ENCODE measurements at places on chromosomes 1 and 21.

- no peak for DNase-seq
Observed at GRCh38 chr1:59845091-59845490, 30.3 kb downstream of the HOOK1 start.

DNA sequence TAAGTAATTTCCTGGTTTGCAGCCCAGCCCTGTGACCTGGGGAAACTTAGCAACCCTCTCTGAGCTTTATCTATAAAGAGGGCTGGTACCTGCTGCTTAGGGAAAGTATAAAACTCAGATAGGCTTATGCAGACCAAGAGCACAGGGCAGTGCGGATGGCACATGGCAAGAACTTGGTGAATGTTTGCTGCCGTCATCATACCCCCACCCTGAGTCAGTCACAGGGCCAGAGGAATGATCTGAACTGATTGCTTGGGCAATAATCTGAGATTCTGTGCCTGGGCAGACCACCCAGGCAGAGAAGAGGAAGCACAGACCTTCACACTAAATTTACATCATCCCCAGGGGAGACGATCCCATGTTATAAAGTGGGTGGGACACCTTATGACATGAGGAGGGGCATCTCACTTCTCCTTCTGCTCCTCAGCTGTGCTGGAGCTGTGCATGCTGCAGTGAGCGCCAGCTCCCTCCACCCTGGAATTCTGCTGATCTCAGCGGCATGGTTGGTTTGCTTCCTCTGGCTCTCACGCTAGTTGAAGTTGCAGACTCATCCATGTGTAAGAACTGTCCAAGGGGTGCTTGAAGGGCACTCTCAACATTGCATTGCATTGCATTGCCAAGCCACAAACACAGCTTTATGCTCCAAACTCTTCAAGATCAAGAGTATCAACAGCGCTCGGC lies 197.1 kb downstream of the AJAP1 start:
- no peak for DNase-seq

DNA sequence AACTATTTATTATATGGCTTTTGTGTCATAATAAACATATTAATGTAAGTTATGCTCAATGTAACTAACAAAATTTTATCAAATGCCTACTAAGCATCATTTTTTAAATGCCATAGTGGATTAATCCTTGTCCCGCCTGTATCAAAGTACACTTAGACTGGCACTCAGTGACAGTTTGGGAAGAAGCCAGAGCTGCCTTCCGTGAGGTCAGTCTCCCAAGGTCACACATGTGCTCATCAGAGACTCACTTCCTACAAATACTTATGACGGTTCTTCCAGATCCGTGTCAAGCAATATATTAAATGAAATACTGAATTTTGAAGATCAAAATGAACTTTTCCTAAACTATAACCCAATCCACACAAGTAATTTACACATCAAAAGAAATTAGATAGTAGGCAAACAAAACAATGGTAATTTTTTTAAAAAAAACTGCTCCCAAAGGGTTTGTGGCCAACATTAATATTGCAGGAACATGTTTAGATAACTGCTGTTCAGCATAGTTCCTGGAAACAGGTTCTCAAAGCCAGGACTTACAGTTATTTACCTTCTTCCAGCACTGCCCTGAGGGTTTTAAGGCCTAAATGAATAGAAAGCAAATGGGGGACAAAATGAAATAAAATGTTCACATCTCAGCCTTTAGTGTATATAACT lies 27.2 kb downstream of the WLS start:
- DNase-seq: no peak

- DNase-seq: no peak
Observed at GRCh38 chr1:232769733-232770132, 35.5 kb upstream of the MAP10 start.

DNA sequence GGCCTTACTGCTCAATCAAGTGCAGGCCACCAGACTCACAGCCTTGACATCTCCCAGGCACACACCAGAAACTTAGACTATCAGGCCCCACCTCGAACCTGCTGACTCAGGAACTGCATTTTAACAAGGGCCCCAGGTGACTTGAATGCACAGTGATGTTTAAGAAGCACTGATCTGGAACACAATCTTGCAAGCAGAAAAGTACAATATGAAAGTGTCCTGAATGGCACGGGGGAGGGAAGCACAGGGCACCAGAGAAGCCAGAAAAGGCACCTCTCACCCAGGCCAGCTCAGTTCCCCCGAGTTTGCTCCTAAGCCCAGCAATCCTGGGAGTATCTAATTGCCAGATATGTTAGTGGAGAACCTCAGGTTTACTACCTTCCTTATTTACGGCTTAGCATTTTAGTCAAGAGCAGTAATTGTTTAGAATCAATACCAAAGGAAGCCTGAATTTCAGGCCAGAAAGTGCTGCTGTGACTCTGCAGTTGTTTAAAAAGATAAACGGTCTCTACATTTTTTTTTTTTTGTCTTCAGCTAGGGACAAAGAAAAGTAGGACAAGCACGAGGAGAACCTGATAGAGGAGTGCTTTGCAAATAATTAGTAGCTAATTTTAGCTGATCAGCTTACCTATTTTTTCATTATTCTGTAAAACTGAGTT lies 50.9 kb upstream of the CDC42BPA start:
- no peak for DNase-seq

DNA sequence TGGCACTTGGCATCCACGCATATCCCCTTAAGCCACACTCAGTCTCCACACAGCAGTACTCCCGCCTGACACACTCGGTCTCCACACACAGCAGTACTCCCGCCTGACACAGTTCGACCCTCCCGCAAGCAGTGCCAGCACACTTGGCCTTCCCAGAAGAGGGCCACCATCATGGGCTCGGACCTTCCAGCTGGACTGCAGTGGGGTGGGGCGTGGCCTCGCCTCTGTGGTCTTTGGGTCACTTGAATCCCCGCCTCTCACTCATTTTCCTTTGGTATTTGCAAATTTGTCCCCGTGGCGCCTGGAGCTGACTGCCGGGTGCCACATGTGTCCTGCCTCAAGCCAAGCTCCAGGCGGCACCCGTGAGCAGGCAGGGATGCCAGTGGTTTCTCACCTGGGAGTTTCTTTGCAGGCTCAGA lies 63.7 kb downstream of the FAAP20 start:
- DNase-seq: no peak

GRCh38 chr1:31335007-31335406 lies 37.9 kb downstream of the FABP3 start:
- no peak for DNase-seq

- no peak for DNase-seq
Observed at GRCh38 chr21:41744028-41744930, 22.6 kb downstream of the RIPK4 start.

GRCh38 chr1:13700521-13701270 lies 708 bp downstream of the PRDM2 start:
- DNase-seq: no peak

DNA sequence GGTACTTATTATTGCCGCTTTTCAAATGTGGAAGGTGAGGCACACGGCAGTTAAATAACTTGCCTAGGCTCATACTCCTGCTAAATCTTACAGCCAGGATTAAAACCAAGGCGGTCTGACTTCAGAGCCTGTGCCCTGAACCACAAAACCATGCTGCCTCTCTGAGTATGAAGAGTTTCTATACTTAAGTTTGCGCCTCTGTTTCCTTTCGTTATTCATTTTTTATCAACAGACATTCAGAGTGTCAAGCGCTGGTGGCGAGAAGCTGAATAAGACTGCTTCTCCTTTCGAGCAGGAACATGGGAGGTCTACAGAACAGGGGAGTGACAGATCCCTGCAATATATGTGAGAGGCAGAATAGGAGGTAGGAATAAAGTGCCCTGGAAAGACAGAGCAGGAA lies 96.0 kb upstream of the DUSP10 start:
- no peak for DNase-seq

GRCh38 chr1:213666113-213666512 lies 321.7 kb upstream of the PROX1 start:
- no peak for DNase-seq

- DNase-seq: no peak
Observed at GRCh38 chr1:2534687-2535441, 4.8 kb upstream of the HES5 start.

DNA sequence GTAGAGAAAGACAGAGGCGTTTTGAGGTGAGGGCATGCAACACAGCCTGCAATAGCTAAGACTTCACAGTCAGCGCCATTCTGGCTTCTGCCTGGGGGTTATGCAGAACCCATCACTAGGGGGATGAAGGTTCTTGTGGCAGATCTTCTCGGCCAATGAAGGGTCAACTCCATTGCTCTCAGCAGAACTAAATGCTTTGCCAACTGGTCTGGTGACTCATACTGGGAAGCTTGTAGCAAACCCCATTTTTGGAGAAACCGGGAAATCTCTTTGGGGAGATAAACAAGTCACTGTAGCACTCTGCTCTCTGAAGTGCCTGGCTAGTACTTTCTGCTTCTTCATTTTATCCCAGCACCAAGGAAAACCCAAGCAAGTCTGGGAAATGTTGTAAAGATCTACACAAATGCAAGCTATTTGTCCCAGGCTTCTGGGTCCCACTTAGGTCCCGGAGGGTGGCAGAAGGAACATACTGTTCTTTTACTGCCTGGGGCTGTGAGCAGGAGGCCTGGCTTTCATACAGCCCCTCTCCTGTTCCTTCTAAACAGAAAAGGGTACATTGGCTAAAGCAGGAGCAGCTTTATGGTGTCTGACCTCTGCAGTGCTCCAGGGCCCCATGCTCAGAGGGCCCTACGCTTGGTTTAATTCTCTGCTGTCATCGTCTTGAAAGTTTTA lies 28.8 kb downstream of the SHISA4 start:
- no peak for DNase-seq

DNA sequence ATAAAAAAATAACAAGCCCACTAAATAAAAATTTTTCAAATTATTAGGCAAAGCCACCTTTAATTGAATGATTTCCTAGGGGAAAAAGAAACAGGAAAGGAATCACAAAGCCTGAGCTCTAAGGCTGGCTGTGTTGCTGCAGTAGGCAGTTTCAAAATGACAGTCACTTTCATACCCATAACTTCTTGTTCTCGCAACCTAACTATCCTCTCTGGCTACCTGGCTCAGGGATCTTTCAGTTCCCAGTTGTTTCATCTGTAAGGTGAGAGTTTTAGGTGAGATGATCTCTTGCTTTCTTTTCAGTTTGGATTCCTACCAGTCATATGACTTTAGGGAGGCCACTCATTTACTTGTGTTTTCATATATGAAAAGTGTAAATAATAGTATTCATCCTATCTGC lies 226.1 kb downstream of the ASTN1 start:
- DNase-seq: no peak

- no peak for DNase-seq
Observed at GRCh38 chr1:230295367-230295766, 130.8 kb downstream of the PGBD5 start.

- peak; percentile 6 for DNase-seq
Observed at GRCh38 chr1:99264201-99265021, at the start of gene PLPPR4. Gene PLPPR4 (plus strand): TSS chr1:99264492. CDS start chr1:99264594, 102 bp downstream.

GRCh38 chr1:12052008-12052573 lies 11.0 kb upstream of the TNFRSF8 start:
- no peak for DNase-seq

GRCh38 chr1:6172549-6172948 lies 7.6 kb downstream of the CHD5 start:
- no peak for DNase-seq

- no peak for DNase-seq
Observed at GRCh38 chr1:2891923-2892448, 90.5 kb upstream of the TTC34 start.

GRCh38 chr21:43909741-43910400 lies 44.8 kb downstream of the AGPAT3 start:
- DNase-seq: no peak

- DNase-seq: no peak
Observed at GRCh38 chr1:162177126-162177525, 107.6 kb downstream of the NOS1AP start.

DNA sequence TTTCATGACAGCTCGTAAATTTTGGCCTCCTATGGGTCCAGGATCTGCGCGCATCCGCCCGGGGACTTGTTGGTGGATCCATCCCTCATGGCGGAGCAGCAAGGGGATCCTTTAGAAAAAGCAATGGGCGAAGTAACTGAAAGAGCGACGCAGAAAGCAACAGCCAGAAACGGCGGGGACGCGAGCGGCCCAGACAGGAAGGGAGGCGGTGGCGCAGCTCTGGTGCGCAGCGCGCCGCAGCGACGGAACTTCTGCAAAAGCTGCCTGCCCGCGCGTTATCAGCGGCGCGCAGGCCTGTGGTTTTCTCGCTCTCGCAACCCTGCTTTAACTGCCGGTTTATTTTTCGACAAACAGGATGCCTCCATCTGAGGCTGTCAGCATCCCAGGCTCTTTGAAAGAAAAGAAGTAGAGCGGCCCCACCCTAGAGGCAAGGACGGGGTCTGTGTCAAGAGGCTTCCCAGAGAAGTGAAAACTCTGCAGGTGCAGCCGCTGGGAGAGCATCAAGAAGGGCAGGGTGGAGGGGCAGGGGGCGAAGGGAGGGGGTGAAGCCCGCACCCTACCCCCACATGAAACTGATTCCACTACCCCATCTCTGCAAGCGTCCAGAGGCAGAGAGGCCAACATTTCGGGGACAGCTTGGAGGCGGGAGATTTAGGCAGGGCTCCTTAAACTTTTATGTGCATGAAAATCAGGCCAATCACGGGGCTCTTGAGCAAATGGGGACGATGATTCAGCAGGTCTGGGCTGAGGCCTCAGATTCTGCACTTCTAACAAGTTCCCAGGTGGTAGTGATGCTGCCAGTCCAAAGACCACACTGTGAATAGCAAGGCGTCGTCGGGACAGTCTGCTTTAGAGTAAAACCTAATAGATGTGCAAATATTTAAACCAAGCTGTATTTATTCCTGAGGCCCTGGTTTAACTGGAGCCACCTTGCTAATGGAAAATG lies 22.2 kb downstream of the RUNX1 start:
- no peak for DNase-seq

GRCh38 chr1:183914891-183915290 lies 110.0 kb downstream of the RGL1 start:
- DNase-seq: no peak

GRCh38 chr1:177163844-177164379 lies 600 bp downstream of the ASTN1 start:
- no peak for DNase-seq

- DNase-seq: no peak
Observed at GRCh38 chr1:117826540-117827078, 102.8 kb downstream of the GDAP2 start.

GRCh38 chr1:220732137-220732536 lies 16.0 kb upstream of the MTARC2 start:
- DNase-seq: no peak

DNA sequence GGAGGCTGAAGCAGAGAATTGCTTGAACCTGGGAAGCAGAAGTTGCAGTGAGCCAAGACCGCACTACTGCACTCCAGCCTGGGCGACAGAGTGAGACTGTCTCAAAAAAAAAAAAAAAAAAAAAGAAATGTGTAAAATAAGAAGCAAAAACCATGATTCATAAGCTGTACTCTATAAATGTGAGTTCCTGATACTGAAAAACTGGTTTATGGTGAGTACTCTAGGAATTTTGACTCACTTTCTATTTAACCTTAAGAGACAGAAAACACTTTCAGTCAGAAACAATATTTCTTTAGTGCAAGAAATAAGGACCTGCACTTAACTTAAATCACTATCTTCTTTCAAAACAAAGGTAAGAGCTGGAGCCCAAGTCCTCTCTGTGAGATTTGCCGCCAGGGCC lies 19.9 kb upstream of the POU2F1 start:
- no peak for DNase-seq

GRCh38 chr21:44727757-44728156 lies 16.4 kb upstream of the TSPEAR start:
- no peak for DNase-seq

GRCh38 chr1:35535243-35535642 lies 22.0 kb downstream of the KIAA0319L start:
- DNase-seq: no peak

- DNase-seq: no peak
Observed at GRCh38 chr1:45001011-45001481, 10.1 kb downstream of the HECTD3 start.

All from cortex of kidney (tissue), 1 donor.